ENCODE measurements at places on chromosomes 13 and 19.

DNA sequence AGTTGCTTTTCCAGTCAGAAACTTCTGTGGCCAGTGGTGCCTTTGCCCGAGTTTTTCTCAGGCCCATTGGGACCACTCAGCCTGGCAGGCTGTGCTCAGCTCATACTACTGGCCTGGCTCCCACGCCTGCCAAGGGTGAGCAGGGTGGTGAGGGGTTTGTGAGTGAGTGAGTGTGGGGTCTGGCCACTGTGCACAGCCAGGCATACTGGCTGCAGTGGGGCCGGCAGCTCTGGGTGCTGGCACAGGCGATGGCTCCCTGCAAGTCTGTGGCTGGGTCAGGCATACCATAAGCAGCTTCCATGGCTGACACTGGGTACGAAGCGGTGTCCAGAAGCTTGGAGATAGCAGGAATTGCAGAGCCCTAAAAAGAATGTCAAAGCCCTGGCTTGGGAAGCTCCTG lies 161.0 kb downstream of the SLITRK6 start:
- DNase-seq = no peak

DNA sequence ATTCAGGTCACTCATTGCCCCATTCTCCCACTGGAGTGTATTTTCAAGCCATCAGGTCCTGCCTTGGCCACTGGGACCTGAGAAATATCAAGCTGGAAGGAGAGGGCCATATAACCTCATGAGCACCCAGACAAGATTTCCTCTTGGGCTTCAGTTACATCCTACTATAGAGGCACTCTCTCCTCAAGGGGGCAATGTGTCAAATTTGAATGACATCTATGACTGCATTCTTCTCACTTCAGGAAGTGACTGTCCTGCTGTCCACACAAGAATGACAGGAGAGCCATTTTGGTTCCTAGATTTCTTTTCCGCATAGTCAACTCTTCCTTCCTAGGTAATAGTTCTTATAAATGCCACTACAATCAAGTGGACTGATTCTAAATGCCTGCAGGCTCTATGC lies 416.2 kb downstream of the DIAPH3 start:
- no peak for DNase-seq

GRCh38 chr13:33057019-33057780 lies 41.0 kb downstream of the KL start:
- DNase-seq = no peak

DNA sequence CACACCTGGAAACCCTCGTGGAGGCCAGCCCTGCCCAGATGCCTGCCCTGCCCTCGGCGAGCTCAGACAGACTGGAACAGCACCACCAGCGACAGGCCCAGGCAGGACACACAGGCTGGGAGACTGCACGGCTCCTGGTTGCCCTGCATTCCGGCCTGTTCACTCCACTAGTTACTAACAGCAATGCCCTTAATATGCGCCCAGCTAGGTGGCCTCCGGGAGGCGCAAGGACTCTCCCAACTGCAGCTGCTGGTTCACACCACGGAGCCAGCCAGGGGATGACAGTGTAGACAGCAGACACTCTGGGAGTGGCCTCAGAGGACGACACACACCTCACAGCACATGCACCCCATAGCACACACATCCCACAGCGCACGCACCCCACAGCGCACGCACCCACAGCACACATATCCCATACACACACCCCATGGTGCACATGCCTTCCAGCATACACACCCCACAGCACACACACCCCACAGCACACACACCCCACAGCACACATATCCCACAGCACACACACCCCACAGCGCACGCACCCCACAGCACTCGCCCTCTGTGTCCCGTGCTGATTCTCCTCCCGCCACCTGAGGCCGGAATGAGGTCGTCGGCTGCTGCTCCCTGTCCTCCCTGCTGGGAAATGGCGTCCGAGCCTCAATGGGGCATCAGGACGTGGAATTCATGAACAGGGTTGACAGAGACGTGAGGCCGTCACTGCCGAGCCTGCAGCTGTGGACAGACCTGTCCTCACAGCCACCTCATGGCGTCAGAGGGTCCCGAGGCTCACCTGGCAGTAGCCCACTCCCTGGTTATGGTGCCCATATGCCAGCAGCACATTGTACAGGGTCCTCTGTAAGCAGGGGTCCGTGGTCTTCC lies 13.6 kb downstream of the GRTP1 start:
- no peak for DNase-seq

DNA sequence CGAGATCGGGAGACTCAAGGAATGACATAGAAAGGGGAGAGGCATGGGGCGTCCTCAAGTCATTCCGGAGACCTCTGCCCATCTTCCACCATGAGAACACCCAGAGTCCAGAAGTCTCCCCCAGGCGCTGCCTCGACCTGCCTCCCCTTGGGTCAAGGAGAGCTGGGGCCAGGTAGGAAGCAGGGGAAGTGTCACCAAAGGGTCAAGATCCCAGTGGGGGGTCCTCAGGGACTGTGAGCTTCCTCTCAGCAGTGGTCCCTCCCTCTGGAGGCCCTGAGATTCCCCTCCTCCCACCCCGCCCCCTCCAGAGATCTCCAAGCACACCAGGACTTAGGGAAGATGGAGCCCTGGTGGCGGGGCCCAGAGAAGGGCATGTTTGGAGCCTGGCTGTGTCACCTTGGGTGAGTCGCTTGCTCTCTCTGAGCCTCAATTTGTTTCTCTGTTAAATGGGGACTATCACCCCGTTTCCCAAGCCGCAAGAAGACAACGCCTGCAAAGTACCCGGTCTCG lies 919 bp downstream of the DACT3 start:
- no peak for DNase-seq

- DNase-seq = no peak
Observed at GRCh38 chr19:13717194-13717643, 47.1 kb upstream of the MRI1 start.

DNA sequence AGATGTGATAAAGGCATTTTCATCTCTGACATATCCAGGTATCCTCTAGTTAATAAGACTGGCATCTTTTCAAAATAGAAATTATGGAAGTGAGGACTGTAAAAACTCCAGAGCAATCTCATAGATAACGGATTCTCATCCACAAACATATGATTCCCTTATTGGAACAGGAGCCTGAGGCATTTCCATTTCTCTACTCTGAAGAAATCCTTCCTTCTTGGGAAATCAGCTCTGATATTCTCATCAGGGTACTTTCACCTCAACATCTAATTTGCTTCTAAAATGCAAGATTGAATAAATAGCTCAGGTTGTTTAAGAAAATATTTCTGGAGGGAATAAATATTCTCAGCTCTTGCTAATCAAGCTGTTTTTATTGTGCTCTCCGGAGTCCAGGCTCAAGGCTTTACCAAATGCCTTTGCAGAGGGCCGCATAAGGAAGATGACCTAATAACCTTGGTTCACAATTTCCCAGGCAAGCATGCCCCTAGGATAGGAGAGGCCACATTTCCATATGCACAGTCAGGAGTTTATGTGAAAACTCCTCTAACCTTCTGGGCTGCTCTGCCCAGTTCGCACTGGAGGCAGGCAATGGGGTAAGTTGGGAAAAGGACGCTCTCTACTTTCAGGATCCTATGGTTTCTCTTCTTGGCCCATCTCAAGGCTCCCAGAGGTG lies 44.0 kb upstream of the RFC3 start:
- no peak for DNase-seq

DNA sequence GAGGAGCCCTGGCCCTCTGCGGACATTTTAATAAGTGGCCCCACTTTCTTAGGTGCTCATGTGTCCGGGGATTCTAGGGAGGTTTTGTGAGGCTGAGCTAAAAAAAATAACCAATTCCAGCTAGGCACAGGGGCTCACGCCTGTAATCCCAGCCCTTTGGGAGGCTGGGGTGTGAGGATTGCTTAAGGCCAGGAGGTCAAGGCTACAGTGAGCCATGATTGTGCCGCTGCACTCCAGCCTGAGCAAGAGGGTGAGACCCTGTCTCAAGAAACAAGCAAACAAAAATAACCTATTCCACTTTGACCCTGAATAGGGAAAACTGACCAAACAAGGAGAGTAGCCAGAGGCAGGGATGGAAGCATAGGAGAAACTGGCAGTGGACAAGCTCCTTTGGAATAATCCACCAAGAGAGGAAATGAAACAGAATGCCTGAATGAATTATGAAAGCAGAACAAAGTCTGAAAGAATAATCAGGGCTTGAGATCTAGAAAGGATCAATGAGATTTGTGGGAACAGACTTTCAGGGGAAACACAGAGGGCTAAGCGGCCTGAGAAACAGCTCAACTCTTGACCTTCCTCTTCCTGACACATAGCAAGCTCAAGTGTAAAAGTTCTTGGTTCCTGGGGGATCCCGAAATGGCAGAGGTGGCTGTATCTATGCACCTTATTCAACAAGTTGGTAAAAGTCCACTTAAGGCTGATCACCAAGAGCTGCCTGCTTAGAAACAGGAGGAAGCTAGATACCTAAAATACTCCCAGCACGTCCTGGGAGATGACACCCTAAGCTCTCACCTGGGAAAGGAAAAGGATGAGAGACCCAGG lies 30.1 kb upstream of the FFAR2 start:
- no peak for DNase-seq

DNA sequence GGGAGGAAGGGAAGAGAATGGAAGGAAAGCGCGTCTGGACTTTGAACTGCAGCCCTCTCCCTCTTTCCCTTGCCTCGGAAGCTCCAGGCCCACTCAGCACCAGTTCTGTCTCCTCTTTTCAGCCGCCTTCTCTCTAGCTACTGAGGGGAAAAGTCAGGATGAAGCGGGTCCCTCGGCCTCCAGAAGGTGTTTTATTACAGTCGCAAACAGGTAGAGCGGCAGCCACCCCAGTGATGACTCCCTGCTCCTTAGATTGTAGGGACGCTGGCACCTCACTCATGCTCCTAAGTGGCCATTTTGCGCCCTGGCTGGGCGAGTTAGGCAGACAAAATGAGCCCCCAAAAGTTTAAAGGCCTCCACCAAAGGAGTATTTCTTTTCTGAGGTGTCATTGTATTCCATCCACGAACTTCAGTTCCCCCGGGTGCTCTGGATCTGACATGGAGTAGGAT lies 954 bp upstream of the STK24 start:
- no peak for DNase-seq

- DNase-seq = no peak
Observed at GRCh38 chr13:33205804-33206221, 79.7 kb downstream of the STARD13 start.

All from NCI-H1105 (cell line).